Suppressor macrophage treated with lipopolysaccharide for 4 hours (primary cell): ENCODE measurements at places on chromosomes 6 and 20.

- DNase-seq: no peak
These were observed 280.6 kb downstream of the KHDC1L start for GRCh38 chr6:72944660-72945059.

- no peak for DNase-seq
These were observed 28.0 kb upstream of the TULP4 start for GRCh38 chr6:158284007-158284875.

DNA sequence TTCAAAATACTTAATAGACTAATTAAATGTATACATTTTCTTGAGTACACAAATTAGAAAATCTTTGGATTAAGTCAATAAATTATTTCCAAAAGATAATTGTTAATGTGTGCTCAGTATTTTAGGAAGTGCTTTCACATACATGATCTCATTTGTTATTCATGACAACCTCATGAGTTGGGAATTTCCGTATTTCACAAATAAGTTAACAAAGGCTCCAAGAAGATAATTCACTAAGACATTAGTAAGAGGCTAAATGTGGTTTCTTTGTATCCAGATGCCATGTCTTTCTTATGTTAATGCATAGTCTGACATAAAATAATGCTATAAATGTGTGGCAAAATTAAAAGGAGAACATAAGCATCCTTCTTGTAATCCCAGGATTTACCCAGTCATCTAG, 79.5 kb upstream of the TCF21 start:
- peak; percentile 1 for DNase-seq

DNA sequence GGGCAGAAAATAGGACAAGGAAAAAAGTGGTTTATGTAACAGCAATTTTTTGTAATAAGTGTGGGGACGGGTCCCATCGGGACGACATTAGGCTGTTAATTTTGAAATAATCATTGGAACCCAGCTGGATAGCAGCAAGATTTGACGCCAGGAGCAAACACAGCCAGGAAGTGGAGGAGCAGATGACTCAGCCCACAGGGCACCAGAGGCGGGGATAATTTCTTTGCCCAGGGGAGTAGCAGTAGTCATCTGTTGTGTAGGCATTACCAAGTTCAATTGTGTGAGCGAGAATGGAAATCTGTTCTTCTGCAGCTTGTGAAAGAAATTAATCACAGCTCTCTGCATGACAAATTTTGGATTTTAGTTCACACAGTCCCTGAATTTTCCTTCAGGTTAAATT, 22.6 kb upstream of the RIN2 start:
- DNase-seq: peak; percentile 91

DNA sequence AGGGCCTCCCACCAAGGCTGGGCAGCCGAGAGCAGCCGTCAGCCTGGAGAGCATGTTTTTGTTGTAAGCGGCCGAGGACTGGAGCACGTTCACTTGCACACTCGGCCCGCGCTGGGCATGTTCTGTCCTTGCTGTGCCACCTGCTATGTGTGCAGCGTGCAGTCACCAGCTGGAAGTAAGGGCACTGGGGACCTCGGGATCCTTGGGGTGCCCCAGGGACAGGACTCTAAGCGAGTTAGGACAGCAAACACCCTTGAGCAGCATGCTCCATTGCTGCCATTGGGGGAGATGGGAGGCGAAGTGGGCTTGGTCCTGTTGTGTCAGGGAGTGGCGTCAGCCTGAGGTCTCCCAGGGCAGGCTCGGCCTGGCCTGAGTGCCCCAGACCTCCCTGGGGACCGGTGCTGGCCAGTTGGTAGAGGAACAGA, 18.6 kb downstream of the DYNLT1 start:
- no peak for DNase-seq

DNA sequence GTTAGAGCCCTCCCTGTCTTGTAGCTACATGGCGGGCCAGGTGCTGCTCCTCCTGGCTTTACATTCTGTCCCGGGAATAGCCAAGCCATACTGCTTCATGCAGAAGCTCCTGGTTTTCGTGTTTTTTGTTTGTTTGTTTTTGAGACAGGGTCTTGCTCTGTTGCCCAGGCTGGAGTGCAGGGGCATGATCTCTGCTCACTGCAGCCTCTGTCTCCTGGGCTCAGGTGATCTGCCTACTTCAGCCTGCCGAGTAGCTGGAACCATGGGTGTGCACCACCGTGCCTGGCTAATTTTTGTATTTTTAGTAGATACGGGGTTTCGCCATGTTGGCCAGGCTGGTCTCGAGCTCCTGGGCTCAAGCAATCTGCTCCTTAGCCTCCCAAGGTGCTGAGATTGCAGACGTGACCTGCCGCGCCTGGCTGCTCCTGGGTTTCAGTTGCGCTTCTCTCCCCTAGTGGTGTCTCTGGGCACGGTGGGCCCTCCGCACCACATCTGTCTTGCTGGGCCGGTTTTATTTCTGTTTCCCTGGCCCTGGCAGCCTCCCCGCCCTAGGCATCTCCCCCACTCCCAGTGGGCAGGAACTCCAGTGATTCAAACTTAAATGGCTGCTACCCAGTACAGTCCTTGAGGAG, 12.9 kb downstream of the CDYL start:
- no peak for DNase-seq

DNA sequence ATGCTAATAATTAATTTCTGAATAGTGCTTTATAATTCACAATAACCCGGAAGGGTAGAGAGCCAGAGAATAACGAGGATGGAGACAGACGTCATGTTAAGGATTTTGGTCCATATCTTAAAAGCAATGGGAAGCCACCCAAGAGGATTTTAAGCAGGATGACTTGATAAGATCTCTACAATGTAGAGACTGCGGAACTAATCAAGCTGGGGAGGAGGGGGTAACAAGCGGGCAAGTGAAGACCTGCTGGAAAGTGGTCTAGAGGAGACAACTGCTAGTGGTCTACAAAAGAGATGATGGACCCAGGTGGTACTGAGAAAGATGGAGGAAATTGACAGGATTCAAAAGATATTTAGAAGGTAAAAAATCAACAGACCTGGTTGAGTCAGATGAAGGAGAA, 7.2 kb downstream of the ZBTB2 start:
- DNase-seq: no peak

DNA sequence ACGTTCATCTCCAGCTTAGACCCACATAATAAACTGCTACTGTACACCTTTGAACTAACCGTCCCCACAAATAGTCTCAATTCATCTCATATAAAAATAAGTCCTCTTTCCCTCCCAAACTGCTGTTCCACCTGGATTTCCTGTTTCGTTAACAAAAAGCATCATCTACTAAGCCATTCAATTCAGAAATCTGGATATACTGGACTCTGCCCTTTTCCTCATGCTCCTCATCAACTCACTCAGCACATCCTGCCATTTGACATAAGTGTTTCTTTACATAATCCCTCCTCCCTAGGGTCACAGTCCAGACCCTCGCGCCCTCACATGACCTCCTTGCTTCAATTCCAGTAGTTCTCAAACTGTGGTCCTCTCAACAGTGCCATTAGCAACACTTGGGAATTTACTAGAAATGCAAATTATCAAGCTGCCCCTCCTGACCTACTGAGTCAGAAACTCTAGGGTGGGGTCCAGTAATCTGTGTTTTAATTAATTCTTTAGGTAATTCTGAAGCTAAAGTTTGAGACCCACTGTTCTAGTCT, 4.5 kb downstream of the MKKS start:
- DNase-seq: no peak

DNA sequence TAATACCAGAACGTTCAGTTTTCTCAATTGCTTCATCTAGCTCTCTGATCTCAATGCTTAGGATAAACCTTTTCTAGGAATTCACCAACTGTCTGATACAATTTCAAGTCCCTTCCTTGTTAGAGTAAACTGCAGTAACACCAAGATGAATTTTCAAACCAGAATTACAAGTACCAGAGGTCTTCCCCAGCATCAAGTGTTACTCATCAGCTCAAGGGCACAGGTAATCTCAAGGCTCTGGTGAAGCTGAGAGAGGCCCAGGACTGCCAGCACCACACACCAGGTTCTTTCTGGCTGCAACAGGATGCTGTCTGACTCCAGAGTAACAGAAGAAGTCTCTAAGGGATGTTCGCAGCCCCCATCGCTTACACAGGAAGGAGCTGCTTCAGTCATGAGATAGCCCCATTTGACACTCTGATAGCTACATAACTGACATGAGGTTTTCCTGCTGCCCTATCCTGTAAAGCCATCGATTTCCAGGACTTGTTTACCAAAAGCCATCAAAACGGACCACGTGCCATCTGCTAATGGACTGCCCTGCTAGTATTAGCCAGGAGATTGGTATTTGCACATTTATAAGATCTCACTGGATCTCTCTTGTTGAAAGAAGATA, 549.4 kb downstream of the UTRN start:
- DNase-seq: no peak

GRCh38 chr6:43712579-43712978, 25.0 kb upstream of the MRPS18A start:
- DNase-seq: no peak

- no peak for DNase-seq
These were observed 188.0 kb upstream of the HDDC2 start for GRCh38 chr6:125489579-125490285.

DNA sequence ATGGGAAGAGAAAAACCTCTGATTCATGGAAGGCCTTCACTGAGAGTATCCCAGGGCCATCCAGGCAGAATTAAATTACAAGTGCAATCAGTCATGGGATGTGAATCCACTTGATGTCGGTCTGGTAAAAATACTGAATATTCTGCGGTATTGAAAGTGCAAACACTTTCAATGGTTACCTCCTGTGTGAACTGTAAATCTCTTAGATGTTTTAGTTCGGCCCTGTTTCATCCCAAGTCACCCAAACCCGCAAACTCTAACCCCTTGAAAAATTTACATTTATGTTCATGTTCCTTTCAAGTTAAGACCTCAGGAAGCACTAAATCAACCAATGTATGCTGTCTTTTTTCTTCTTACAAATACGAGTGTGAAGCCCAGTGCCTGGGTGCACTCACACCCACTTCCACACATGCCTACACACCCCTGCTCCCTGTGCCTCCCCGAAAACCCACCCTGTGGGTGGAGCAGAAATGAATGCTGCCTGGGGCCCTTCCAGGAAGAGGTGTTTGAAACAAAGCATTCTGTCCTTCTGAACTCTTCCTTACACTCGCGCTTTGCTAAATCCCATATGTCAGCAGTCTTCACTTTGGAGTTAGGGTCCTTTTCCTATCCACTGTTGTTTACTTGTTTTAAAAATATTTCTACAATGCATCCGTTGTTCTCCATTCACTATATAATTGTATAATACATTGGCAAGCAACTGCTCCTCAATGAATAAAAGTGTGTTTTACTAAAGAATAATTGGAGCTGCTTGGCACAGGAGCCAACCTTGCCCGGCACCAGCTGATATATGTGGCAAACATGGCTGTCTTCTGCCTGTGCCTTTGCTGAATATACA, 62.7 kb downstream of the FYN start:
- no peak for DNase-seq
